ENCODE measurements at places on chromosomes 11 and 22.

GRCh38 chr11:134143801-134144200 is 74.9 kb downstream of the JAM3 start:
- no peak for DNase-seq

- DNase-seq: no peak
These were observed 432.7 kb downstream of the TBC1D22A start for GRCh38 chr22:47195156-47195483.

DNA sequence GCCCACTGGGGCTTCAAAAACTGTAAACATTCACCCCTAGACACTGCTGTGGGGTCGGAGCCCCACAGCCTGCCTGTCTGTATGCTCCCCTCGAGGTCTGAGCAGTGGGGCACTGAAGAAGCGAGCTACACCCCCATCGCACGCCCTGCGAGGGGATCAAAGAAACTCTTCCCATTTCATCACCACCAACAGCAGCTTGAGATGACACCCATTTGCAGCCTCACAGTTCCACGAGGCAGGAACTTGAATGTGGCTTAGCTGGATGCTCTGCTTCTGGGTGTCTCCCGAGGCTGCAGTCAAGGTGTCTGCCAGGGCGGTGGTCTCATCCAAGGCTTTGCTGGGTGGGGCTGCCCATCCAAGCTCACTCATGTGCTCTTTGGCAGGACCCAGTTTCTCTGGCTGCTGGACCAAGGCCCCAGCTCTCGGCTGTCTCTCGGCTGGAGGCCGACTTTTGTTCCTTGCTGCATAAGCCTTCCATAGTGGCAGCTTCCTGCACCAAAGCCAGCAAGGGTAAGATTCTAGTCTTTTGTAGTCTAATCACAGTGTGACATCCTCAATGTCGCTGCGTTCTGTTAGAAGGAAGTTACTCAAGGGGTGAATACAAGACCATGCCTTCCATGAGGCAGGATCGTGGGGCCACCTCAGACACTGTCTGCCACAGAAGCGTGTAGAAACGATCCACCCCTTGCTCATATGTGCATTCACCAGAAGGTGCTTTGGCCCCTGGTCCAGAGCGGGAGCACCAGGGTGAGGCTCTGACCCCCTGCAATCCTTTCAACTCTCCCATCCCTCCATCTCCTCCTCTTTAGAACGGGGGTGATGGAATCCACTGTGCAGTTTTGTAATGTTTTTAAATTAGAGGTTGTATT is 46.2 kb upstream of the SEPTIN5 start:
- no peak for DNase-seq

- no peak for DNase-seq
These were observed 6.9 kb downstream of the CLCF1 start for GRCh38 chr11:67366546-67366945.

DNA sequence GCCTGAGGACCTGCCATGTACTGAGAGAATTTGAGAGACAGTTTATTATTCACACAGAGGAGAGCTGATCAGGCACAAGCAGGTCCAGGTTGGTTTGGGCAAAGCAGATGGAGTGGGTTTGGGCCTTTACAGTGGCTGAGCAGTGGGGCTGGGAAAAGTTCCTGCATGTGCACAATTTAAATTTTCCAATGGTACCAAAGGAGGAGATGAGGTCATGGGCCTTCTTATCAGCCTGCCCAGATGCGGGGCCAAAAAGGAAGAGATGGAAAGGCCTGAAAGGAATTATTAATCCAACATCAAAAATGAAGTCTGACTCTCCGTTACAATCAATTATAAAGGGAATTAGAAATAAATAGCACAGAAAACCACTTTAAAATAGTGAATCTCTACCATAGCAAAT is 367.6 kb downstream of the TMEM135 start:
- DNase-seq: no peak

DNA sequence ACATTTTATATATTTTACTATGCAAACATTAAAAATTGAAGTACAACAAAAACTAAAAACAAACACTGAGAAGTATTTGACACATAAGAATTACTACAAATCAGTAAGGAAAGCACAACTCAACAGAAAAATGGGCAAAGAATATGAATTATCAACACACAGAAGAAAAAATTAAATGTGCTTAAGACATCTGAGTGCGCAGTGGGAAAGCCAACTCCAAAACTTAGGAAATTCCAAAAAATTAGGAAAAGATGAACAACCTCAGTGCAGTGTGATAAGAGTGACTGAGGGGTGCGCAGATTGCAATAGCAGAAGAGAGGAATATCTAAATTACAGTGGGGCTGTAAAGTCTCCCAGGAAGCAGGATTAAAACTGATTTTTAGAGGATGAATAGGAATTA is 1.9 kb upstream of the TMEM41B start:
- no peak for DNase-seq

DNA sequence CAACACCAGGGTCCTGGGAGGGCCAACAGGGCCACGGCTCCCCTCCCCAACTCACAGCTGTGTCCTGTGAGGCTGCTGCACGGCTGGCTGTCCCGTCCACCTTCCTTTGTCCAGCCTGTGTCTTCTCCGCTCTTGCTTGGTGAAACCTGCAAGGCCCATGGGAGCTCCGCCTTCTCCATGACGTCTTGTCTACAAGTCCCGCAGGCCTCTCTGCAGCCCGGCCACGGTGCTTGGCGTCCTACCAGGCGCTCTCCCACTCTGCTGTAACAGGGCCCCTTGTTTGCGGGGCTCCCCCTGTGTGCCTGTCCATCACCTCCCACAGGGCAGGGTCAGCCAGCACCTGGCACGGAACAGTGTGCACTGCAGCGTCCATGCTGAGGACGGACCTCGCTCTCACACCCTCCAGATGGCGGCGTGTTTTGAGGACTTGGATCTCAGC is 866.8 kb downstream of the TBC1D22A start:
- no peak for DNase-seq

- DNase-seq: no peak
These were observed 12.7 kb downstream of the MYO18B start for GRCh38 chr22:25754527-25755202.

GRCh38 chr11:14361951-14362350 is 3.0 kb upstream of the RRAS2 start:
- DNase-seq: no peak

DNA sequence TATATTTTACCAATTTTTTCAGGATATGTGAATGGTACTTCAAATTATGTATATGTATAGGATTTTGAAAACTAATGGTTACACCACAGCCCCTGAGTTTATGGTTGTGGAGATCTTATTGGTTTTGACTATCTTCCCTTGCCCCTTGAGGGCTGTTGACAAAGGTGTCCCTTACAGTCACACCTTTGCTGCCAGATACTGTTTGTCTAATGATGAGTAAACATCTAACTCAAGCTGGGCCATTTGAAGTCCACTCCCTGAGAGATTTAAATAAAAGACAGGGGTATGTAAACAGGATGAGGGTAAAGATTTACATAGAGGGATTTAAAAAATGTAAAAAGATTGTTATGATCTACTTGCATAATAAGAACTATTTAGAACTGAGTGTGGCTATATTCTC is 38.9 kb upstream of the LUZP2 start:
- no peak for DNase-seq

DNA sequence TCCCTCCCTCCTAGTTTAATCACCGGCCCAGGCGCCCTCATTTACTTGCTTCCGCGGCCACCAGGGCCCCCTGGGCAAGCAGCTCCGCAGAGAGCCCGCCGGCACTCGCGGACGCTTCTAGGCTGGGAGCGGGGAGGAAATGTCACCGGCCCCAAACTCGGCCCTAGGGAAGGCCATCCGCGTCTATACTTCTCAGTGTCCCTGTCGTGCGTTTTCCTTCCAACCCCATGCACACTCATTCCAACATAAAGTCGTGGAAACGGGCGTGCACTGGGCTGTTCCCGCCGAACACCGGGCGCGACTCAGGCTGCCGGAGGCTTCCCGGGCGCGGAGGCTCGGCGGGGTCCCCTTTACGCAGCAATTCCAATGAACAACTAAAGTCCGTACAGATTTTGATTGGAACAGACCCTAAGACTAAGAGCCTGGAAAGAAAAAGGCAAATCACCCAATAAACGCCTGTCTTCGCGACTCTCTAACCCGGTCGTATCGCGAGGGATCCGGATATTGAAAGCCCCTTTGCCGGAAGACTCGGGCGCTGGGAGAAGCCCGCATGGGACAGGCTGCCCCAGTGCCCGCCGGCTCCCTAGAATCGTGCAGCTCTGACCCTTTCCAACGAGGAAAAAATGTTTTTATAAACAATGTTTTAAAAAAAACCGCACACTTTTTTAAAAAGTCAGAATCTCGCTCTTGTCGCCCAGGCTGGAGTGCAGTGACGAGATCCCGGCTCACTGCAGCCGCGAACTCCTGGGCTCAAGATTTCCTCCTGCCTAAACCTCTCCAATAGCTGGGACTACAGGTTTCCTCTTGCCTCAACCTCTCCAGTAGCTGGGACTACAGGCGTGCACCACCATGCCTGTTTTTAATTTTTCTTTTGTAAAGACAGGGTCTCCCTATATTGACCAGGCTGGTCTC is 1.3 kb upstream of the BARX2 start:
- no peak for DNase-seq

GRCh38 chr11:128098781-128099180 is 488.6 kb downstream of the ETS1 start:
- DNase-seq: no peak

DNA sequence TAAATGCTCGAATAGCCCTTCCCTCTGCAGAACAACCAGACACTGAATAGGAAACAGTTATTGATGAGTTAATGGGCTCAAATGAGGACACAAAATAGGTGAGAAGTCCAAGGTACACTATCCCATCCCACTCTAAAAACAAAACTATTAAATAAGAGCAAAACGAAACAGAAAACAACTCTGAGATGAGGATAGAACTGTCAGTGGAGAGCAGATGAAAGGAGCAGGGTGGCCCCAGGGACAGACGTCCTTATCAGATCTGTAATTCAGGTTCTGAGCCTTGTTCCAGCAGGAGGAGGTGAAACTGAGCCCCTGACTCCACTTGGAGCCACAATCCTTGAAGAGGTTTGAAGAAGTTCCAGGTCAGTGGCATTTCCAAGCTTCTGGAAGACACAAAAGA is 8.5 kb upstream of the SNX19 start:
- DNase-seq: no peak

GRCh38 chr11:71131861-71132260 is 120.5 kb downstream of the SHANK2 start:
- DNase-seq: no peak

- no peak for DNase-seq
These were observed 6.8 kb downstream of the NHERF4 start for GRCh38 chr11:119192111-119192510.

DNA sequence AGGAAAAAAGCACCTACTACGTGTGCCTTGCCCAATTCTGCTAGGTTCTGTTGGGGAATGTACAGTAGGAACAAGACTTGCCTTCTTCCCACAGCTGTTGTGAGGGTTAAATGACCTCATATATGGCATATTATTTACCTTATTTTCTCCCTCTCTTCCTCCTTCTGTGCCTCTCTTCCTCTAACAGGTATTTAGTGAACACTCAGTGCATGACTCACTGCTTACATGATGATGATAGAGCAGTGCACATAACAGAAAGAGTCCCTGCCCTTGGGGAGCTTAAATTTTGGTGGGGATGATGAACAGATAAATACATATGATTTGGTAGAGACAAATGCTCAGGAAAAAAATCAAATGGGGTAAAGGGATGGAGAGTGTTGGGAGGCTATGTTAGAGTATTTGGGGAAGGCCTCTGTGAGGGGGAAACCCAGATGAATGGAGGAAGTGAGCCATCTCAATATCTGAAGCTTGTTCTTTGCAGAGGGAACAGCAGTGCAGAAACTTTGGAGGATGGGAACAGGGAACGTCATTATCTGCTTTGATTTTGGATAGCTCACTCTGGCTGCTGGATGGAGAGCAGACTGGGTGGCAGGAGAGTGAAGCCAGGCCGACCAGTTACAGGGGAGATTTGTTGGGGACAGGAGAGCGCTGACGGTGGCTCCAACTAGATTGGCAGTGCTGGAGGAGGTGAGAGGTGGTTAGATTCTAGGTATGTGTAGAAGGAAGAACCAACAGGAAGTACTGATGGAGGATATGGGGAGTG is 95.5 kb upstream of the TENM4 start:
- no peak for DNase-seq

- DNase-seq: no peak
These were observed 14.3 kb downstream of the AMOTL1 start for GRCh38 chr11:94782446-94782845.

DNA sequence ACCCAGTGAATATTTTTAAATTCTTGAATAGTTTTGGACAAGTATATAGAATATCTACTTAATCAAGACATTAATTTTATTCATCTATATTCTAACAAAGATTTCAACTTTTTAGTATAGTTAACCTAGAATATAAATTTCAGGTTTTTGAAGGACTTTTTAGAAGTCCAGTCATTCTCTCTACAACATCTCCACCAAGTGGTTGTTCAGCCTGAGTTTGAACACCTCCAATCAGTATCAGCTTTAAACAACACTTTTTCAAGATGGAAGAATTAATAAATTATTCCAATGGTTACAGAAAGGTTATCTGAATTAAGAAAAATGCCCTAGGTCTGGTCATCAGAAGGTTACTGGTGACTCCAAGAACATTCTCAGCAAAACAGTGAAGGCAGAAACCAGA is 31.8 kb downstream of the EIF3M start:
- DNase-seq: no peak

- no peak for DNase-seq
These were observed 23.4 kb upstream of the KIRREL3 start for GRCh38 chr11:127023991-127024390.

DNA sequence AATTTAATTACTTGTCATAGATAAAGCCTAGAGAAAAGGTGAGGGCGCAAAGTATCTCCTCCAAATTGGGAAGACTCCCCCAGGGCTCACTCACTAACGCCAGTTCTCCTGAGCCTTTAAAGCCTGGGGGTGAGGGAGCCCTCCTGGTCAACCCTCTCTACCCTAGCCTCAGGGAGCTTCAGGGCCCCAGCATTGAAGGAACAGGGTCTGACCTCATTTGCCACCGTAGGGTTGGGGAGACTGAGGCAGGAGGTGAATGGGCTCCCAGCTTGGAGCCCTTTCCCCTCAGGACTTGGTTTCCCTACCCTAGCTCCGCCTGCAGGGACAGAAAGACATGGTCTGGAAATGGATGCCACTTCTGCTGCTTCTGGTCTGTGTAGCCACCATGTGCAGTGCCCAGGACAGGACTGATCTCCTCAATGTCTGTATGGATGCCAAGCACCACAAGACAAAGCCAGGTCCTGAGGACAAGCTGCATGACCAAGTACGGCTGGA is 1.7 kb downstream of the FOLR2 start:
- DNase-seq: no peak

DNA sequence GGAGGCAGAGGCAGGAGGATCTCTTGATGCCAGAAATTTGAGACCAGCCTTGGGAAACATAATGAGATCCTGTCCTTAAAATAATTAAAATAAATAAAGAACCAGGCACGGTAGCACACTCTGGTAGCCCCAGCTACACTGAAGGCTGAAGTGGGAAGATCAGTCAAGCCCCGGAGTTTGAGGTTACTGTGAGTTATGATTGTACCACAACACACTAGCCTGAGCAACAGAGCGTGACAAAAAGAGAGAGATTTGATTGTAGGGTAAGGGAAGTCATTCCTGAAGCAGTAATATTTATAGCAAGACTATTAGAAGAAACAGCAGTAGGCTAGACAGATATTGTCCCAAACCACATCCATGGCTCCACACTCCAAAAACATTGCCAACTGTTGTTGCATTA is 1408.4 kb upstream of the TENM4 start:
- no peak for DNase-seq

- DNase-seq: no peak
These were observed 176.5 kb upstream of the TTC12 start for GRCh38 chr11:113137713-113138529.

- DNase-seq: no peak
These were observed 81.1 kb upstream of the CHRM4 start for GRCh38 chr11:46472662-46472994.

Measured in HFFc6 (cell line).